Activated T-helper 1 cell treated with anti-CD3 and anti-CD28 coated beads, Interleukin-12 subunit alpha, Interleukin-12 subunit beta, Interleukin-2, Interleukin-4 antibody, amounts not matched to agents 30 ng/mL and 10 ng/mL and 1 ng/mL, durations not matched to agents 14 hours and 24 hours and 36 hours (primary cell): ENCODE measurements at places on chromosomes 5 and 9. TPM values are rescaled to one million over a fixed set of nuclear protein-coding genes. Genes with fewer than 3 reads are reported as not detected.

DNA sequence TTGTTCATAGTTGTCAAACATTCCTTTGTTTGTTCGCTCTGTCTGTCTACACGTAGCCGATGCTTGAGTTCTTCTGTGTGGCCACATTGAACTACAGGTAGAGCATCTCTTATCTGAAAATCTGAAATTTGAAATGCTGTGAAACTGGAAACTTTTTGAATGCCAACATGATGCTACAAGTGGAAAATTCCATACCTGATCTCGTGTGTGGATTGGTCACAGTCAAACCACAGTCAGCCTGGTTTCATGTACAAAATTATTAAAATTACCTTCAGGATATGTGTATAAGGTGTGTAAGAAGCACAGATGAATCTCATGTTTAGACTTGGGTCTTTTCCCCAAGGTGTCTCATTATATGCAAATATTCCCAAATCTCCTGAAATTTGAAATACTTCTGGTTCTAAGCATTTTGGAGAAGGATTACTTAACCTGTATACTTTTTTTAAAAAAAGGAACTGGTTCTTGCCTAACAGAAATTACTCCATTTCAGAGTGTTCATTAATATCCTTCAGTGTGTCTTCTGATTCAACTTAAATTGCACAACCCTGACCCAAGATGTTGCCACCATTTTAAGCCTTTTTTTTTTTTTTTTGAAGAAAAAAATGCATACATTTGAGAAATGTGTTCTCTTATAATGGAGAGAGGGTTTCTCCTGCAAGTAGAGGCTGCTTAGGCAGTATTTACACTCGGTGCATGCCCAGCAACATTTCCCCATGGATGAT is 254.3 kb downstream of the MAST4 start:
- DNase-seq: no peak

GRCh38 chr5:100802208-100802607 is 100.9 kb downstream of the ST8SIA4 start:
- no peak for DNase-seq

The PCDHA13 gene
- total RNA-seq: not detected in 2 replicates

- DNase-seq: no peak
Measured at GRCh38 chr5:11143456-11144267, 382.6 kb upstream of the DAP start.

- no peak for DNase-seq
Measured at GRCh38 chr9:85258823-85259370, 482.9 kb downstream of the AGTPBP1 start.

The GAS1 gene
- 0.12 and 0.23 TPM in 2 replicates for total RNA-seq

DNA sequence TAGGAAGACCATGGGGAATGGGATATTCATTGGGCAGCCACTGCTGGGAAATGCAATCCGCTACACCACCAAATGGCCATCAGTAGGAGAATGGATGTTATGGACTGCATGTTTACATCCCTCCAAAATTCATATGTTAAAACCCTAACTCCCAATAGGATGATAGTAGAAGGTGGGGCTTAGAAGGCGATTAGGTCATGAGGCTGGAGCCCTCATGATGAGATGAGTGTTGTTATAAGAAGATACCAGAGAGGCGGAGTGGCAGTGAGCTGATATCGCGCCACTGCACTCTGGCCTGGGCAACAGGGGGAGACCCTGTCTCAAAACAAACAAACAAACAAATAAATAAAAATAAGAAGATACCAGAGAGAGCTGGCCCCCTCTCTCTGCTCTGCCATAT is 16.1 kb upstream of the GTF3C5 start:
- DNase-seq: no peak

DNA sequence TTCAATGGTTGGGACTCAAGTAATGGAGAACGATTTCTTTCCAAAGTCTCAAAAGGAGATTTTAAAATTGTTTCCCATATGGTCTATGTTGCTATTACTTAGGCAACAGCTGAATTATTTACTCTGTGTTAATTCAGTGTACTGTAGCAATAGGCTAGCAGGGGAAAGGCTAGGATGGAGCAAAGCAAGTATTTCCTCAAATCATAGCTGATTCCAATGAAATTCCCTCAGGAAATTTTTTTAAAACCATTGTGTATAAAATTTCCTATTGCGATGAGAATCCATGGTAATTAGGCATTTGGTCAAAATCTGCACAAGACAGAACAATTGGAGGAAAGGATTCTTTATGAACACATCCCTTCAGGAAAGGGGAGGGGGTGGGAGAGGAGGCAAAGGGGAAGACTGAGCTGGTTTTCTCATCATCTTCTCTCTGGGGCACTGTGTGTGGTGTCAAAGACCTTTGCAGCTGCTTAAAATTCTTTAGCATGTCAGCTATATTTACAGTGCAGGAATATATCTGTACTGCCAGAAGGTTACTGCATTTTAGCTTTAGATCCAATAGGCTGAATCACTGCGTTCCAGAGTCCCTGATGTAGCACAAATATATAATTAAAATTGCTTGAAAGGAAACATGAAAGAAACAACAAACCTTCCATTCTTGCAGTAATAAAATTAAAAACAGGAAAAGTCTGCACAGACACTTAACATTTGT is 95.3 kb downstream of the ZNF608 start:
- DNase-seq: no peak

DNA sequence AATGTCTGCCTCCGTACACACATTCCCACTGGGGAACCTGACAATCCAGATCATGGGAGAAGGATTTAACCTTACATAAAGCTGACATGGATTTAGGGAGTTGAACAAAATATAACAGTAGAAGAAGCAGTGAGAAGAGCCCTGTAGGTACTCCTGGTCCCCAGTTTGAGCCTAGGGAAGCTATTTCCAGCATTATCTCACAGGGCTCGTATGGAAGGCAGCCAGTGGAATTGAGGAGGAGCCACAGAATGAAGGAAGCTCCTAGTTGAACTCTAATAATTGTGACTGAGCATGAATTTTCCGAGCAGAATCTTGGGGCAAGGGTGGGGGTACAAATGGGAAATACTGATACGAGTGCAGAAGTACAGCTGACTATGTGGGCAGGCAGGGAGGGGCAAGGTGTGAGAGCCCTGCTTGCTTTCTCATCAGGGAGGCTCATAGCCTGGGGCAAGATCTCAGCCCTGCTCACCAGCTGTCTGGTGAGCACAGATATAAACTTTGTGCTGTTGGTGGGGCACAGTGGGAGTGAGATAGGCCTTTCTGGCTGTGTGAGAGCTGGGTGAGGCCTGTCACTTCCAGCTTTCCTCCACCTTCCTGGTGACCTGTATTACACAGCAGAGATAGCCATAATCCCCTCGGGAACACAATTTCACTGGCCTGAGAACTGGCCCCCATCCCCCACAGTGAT is 290.7 kb upstream of the IL12B start:
- no peak for DNase-seq

The NUTM2F gene
- total RNA-seq: not detected in 2 replicates

The KIF4B gene
- total RNA-seq: 0.05 TPM in 2 replicates

The FBP2 gene
- total RNA-seq: not detected in 2 replicates

GRCh38 chr5:45271626-45272025 is 424.6 kb downstream of the HCN1 start:
- no peak for DNase-seq

- DNase-seq: no peak
Measured at GRCh38 chr9:113345190-113345589, 4.2 kb upstream of the BSPRY start.

The VAV2 gene
- total RNA-seq: 5.4 and 5.8 TPM in 2 replicates

GRCh38 chr5:95773335-95774059 is 42.4 kb downstream of the RHOBTB3 start:
- DNase-seq: no peak

DNA sequence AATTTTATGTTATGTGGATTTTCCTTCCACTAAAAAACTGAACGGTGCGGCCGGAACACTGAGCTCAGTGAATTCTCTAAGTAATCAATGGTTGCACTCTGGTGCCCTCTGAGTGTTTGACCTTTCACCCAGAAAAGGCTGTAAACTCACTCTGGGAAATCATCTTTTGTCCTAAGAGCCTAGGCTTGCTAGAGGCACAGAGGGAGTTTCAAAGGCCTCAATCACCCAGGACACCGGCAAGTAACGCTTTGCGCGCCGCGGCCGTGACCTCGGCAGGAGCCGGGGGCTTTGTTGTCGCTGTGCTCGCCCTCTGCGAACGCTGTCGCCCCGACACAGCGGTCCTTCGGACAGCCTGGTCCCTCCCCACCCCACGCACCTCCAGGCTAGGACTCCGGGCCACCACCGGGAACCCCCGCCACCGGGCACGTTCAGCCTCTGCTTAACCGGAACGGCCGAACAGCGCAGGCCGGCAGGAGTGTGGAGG is 703 bp downstream of the ISCA1 start:
- no peak for DNase-seq

GRCh38 chr5:10580531-10581423 is 16.9 kb downstream of the ANKRD33B start:
- no peak for DNase-seq

GRCh38 chr5:163619951-163620350 is 114.5 kb downstream of the MAT2B start:
- DNase-seq: no peak

DNA sequence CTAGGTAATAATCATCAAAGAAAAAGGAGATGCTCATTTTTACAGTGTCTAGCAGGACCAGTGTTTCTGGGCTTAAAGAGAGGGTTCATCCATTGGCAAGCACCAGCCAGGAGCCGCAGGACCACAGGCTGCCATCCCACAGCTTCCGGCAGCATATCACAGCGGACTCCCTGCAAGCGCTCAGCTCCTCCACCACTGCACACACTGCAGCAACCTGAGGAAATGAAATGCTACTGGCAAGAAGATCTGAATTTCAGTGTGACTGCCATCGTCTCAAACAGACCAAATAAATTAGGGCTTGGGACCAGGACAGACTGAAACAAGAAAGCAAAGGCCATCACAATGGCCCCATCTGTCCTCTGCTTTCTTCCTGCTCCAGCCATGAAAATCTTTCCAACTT is 114.2 kb downstream of the TTC39B start:
- no peak for DNase-seq

The COL15A1 gene
- 0.02 and 0.05 TPM in 2 replicates for total RNA-seq

- DNase-seq: no peak
Measured at GRCh38 chr5:158739951-158740757, 359.6 kb downstream of the EBF1 start.

- no peak for DNase-seq
Measured at GRCh38 chr5:139646111-139646510, 2.0 kb upstream of the CXXC5 start.

DNA sequence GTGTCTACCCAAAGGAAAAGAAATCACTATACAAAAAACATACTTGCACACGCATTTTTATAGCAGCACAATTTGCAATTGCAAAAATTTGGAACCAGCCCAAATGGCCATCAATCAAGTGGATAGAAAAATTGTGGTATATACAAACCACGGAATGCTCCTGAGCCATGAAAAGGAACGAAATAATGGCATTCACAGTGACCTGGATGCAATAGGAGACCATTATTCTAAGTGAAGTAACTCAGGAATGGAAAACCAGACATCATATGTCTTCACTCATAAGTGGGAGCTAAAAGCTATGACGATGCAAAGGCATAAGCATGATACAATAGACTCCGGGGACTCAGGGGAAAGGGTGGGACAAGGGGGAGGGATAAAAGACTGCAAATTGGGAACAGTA is 78.4 kb downstream of the ENC1 start:
- DNase-seq: no peak

GRCh38 chr9:117044241-117044640 is 357.1 kb downstream of the TRIM32 start:
- no peak for DNase-seq

GRCh38 chr9:77838986-77839385 is 190.9 kb upstream of the GNA14 start:
- no peak for DNase-seq

GRCh38 chr9:94602666-94603065 is 9.0 kb upstream of the FBP2 start:
- no peak for DNase-seq

- DNase-seq: no peak
Measured at GRCh38 chr9:117839862-117840261, 135.7 kb downstream of the TLR4 start.
